ENCODE measurements at places on chromosomes 7 and 10. TPM values are rescaled to one million over a fixed set of nuclear protein-coding genes. Genes with fewer than 3 reads are reported as not detected.

OPALIN gene
- total RNA-seq: not detected

KIF11 gene
- 79.5 TPM for total RNA-seq

SUN1 gene
- total RNA-seq: 72.8 TPM

PITRM1 gene
- total RNA-seq: 53.7 TPM

PRPS1L1 gene
- not detected for total RNA-seq

SMKR1 gene
- total RNA-seq: 1.6 TPM

ERV3-1 gene
- total RNA-seq: 14.4 TPM

PYROXD2 gene
- total RNA-seq: 13.5 TPM

FANK1 gene
- 0.63 TPM for total RNA-seq

PRKCQ gene
- total RNA-seq: 70.6 TPM

CCDC201 gene
- not detected for total RNA-seq

BAMBI gene
- 0.20 TPM for total RNA-seq

TMEM26 gene
- total RNA-seq: not detected

CALHM3 gene
- total RNA-seq: 0.48 TPM

MMRN2 gene
- not detected for total RNA-seq

C10orf105 gene
- 0.25 TPM for total RNA-seq

CTAGE4 gene
- 5.3 TPM for total RNA-seq

ATOH7 gene
- total RNA-seq: not detected

APBB1IP gene
- 80.9 TPM for total RNA-seq

GALNT17 gene
- not detected for total RNA-seq

STRIP2 gene
- total RNA-seq: 28.3 TPM

TRIM8 gene
- total RNA-seq: 53.0 TPM

GRK5 gene
- 30.6 TPM for total RNA-seq

LRRN3 gene
- 18.0 TPM for total RNA-seq

KIAA1217 gene
- 2.0 TPM for total RNA-seq

GRID2IP gene
- total RNA-seq: 0.28 TPM
